ENCODE measurements at places on chromosomes 3 and 15. TPM values are rescaled to one million over a fixed set of nuclear protein-coding genes. Genes with fewer than 3 reads are reported as not detected.
A peak's percentile ranks its signal among the peaks of the same experiment; 100 is the strongest.

Gene CPN2
- not detected for total RNA-seq

Gene GNL3
- total RNA-seq = 172 TPM

Gene RASGRP1
- 167 TPM for total RNA-seq

Gene C2CD4A
- total RNA-seq = 2.6 TPM

GRCh38 chr3:179158336-179159039 lies 10.3 kb downstream of the PIK3CA start:
- peaks cover 54% of the 10 kb centered on the region for H3K4me1 ChIP-seq
- no peak overlapping the region for H3K4me3 ChIP-seq
- H3K27me3 ChIP-seq = no peaks in the 10 kb centered on the region
- no peak for DNase-seq

DNA sequence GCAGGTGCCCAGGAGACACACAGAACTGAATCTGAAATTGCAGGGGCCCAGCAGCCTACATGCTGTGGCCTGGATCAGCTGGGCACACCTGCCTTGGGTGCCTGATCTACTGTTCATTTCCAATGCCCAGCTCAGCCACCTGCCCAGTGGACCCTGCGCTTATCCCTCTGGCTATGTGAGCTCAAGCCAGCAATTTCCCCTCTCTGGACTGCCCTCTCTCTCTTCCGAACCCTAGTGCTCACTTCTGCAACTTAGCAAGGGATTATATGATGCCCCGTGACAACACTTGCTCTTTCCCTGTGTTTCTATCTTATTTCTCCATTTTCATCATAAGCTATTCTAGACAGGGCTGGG lies 276.0 kb downstream of the UACA start:
- H3K27me3 ChIP-seq = peaks cover 45% of the 10 kb centered on the region
- DNase-seq = no peak
- H3K36me3 ChIP-seq = no peaks in the 10 kb centered on the region
- peak overlapping the region; percentile 34 for H3K27ac ChIP-seq

DNA sequence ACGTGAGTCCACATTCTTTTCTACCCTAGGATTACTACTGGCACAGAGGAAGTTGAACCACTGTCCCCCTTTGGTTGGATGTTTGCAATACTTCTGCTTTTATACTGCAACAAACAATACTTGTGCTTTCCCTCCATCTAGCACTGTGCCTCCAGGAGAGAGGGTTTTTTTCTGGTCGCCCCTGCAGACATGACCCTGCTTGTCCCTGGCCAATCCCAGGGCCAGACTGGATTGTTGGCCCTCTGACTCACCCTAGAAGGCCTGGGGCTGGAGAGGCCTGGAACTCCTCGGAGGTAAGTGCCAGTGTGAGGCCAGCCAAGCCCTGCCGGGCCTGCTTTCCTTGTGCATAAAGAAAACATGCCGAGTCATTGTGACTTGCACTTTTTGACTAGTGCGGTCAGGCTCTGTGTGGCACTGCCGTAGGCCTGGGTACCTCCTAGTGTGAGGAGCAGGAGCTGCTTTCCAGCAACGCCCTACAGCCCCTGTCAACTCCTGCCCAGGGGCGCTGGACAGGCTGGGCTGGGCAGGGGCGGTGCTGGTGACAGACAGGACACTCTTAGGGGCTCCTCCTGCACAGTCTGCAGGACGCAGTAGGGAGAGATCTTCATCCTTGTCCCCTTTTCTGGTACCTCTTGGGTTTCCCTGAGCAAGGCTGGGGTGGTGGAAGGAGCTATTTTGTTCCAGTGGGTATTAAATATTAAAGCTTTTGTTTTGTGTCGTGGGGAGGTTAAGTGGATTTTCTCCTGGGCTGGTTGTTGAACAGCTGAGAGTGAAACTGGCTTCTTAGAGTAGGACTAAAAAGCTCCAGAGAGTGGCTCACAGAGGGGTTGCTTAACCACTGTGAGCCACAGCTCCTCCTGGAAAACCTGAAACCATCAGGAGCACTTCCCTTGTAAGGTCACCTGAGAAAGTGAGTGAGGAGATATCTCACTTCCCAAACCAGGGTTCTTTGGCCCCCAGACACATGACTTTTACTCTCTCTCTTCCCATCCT lies 14.4 kb upstream of the TKT start:
- peaks cover 3% of the 10 kb centered on the region for H3K4me1 ChIP-seq
- no peaks in the 10 kb centered on the region for H3K36me3 ChIP-seq
- H3K27ac ChIP-seq = no peak overlapping the region
- peak; percentile 31 for DNase-seq
- H3K27me3 ChIP-seq = peaks cover 3% of the 10 kb centered on the region
- no peak overlapping the region for H3K4me3 ChIP-seq

GRCh38 chr3:119779731-119780383 lies 2.0 kb upstream of the NR1I2 start:
- no peak overlapping the region for H3K27ac ChIP-seq
- H3K36me3 ChIP-seq = no peaks in the 10 kb centered on the region

DNA sequence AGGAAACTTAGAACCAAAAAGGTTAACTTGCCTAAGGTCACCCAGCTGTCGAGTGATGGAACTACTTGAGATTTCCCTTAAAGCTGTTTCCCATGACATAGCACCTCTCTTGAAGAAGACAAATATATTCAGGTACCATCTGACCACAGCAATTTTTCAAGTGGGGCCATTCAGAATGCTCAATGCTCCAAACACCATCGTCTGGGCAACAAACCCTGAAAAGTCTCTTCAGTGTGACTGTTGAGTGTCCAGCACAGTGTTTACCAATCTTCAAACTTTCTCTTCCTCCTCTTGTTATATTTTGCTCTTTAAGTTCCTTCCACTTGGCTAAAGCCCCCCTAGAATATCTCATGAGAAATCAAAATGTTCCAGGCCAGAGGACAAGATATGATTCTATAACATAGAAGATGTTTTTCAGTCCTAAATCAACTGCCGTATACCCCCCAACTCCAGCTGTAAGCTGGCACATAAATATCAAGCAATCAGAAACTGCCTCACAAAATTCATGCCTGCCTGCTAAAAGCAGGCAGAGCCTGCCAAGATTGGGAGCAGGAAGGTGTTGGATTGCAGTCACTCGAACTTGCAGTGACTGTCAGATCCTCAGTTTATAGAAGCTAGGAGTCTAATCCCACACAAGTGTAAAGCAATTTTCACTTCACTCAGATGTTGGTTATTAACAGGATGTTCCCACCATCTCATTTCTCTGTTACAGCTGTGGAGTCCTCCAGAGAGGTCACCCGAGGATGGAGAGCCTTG lies 230.5 kb upstream of the MRPL3 start:
- H3K4me1 ChIP-seq = peaks cover 21% of the 10 kb centered on the region
- peaks cover 15% of the 10 kb centered on the region for H3K27me3 ChIP-seq
- no peaks in the 10 kb centered on the region for H3K36me3 ChIP-seq
- no peak overlapping the region for H3K4me3 ChIP-seq
- H3K27ac ChIP-seq = no peak overlapping the region
- no peak for DNase-seq
